ENCODE measurements at places on chromosomes 13 and 19.

DNA sequence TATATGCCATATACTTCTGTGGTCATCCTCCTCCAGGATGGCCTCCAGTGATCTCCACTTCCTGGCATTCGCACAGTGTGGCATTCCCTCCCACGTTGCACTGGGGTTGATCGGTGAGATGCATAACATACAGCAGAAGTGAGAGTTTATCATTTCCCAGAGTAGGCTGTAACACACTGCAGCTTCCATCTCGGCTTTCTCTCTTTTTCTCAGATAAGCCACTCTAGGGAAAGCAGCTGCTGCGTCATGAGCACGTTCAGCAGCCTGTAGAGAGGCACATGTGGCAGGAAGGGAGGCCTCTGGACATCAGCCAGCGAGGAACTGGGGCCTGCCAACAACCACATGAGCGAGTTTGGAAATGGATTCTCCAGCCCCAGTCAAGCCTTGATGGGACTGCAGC, 807.1 kb downstream of the DIAPH3 start:
- DNase-seq, result no peak

DNA sequence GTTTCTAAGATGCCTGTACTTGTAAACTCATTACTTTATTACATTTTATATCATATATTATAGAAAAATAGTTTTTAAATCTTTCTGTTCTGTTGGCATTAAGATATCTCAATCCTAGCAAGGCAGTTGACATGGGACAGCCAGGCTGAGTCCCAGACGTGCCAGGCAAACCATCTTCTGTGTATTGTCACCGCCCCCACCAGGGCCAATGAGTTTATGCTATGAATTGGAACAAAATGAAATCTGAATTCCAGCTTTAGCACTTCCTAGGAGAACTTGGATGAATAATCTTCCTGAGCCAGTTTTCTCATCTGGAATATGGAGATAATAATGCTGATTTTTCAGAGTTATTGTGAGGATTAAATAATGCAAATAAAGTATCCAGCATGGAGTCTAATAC, 79.9 kb upstream of the GSX1 start:
- no peak for DNase-seq

DNA sequence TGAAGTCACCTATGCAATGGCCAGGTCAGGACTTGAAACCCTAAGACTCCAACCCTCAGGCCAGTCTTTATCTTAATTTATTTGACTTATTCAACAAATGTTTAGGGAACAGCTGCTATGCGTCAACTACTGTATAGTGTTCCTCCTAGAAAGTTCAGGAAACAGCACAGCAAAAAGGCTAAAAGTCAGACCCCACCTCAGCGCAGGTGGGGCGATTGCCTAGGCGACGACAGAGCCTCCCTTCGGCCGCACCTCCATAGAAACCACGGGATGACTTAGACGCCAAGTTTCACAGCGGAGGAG, 502 bp downstream of the VRK3 start:
- no peak for DNase-seq

GRCh38 chr19:2186071-2186846, 22.5 kb downstream of the DOT1L start:
- no peak for DNase-seq

DNA sequence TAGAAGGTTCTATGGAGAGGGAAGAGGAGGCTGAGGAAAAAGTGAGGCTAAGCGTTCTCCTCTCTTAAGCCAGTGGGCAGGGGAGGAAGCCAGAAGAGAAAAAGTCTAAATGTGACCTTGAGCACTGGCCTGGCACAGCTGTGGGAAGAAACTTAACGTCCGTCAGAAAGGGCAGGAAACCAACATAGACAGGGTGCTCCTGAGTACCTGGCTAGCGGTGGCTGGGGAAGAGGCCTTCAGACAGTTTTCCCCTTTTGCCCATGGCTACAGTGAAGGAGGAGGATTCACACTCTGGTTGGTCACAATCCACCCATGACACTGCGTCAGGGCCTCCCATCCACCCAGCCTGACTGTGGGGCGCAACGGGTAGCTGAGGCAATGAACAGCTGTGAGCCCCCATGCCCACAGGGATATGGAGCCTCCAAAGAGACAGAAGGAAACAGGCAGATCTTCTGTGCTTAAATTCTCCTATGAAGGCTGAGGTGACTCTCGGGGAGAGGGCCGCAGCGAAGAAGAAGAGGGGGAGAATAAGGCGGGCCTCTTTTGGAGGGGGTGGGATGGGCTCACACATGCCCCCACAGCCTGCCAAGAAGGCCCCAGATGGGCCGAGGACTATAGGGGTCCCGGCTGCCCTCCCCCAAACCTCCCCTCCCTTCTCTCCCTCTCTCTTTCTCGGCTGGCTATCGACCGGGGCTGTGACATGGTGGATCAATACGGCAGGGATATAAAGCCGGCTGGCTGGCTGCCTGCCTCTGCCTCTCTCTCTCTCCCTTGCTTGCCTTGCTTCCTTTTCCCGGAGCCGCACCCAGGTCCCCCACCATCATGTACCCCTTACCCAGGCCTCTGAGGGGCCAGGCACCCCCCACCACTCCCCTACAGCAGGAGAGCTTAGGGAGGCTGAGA, 19.8 kb upstream of the POU2F2 start:
- no peak for DNase-seq

DNA sequence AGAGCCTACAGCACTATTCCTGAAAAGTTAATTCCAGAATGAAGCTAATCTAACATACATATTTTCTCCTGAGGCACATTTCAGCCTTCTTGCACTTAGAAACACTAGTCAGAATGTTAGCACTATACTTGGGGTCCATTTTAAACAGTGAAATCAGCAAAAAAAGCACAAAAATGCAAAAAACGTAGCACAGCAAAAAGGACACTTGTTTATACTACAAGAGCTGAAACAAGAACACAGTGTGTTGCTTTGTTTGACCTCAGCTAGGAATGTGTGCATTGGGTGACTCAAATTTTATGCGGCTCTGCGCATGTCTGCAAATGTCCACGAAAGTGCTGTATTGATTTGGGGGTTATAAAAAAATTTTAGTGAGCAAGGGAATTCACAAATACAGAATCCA, 226.2 kb downstream of the KCNRG start:
- DNase-seq, result no peak

GRCh38 chr13:59103004-59103768, 1060.5 kb downstream of the DIAPH3 start:
- no peak for DNase-seq

GRCh38 chr13:89923736-89924135, 1423.8 kb upstream of the MIR17HG start:
- no peak for DNase-seq

- DNase-seq, result no peak
These were observed 15.5 kb upstream of the ZNF835 start for GRCh38 chr19:56687031-56687430.

DNA sequence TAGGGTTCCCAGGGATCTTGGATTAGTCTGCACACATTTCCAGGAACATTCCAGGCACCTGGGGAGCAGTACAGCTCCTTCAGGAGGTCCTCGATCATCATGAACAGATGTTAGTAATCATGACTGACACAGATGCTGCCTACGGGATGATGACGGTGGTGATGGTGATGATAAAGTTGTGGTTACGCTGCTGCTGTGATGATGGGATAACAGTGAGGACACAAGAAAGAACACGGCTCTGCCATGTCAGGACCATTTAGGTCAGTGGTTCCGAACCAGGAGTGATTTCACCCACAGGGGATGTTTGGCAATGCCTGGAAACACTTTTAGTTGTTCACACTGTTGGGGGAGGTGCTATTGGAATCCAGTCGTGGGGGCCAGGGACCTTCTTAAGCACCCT, 1193.0 kb downstream of the UQCRFS1 start:
- DNase-seq, result no peak

- DNase-seq, result no peak
These were observed 3.5 kb downstream of the USP12 start for GRCh38 chr13:27168086-27168485.

- no peak for DNase-seq
These were observed 33.8 kb upstream of the VWA8 start for GRCh38 chr13:41994696-41995095.

- DNase-seq, result no peak
These were observed 56.9 kb upstream of the KCTD4 start for GRCh38 chr13:45257638-45258333.

- no peak for DNase-seq
These were observed 15.4 kb upstream of the MATK start for GRCh38 chr19:3801412-3802096.

DNA sequence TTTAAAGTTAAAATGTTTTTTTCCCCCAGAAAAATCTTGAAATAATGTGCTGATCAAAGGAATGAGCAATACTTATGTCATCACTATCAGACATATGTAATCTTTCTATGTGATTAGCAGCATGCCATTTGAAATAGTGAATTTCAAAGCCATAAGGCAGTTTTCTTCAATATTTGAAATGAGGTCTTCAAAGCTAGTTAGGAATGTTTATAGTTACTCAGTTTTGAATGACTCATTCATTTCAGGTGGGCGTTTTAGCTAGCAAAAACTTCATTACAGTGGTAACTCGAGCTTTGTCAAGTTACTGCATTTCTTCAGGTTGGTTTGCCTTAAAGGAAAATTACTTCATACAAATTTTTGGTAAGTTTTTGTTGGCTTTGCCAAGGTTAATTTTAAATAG, 102.1 kb downstream of the ATP8A2 start:
- no peak for DNase-seq

DNA sequence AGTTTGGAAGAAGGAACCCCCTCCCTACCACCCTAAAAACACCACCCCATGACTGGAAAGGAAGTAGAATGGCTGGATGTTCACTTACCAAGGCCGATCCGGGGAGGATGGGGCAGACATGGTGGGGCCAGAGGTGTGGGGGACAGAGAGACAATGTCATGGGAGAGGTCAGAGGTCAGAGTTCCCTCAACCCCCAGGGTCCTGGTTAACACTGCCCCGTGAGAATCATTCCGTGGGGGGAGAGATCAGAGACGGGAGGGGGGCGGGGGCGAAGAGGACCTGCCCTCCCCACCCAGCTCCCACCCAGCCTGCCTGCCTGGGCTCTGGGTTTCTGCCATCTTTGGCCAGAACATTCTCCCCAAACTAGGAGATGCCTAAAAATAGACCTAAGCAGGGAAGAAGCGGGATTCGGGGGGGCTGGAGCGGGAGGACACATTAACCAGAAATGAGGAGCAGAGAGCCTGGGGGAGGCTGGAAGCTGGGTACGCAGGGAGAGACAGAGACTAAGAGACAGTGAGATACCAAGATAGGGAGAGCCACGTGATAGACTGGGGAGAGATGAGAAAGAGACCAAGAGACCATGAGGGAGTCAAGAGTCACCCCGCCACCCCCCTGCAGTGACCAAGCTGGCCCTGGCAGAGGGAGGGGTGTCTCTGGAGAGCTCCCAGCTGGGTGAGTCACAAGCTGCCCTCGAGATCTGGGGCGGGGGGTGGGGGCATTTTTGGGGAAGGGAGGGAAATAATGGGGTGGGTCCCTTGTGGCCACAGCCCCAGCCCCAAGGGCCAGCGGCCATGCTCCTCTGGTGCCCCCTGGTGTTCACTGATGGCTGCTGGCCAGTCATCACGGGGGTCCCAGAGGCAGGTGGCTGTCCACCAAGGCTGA, 6.1 kb upstream of the KANK2 start:
- DNase-seq, result no peak

- no peak for DNase-seq
These were observed 14.6 kb downstream of the CEACAM3 start for GRCh38 chr19:41811036-41811435.

GRCh38 chr13:110398564-110399507, 91.8 kb downstream of the COL4A2 start:
- no peak for DNase-seq

- no peak for DNase-seq
These were observed 36.7 kb upstream of the CD177 start for GRCh38 chr19:43316591-43317319.

DNA sequence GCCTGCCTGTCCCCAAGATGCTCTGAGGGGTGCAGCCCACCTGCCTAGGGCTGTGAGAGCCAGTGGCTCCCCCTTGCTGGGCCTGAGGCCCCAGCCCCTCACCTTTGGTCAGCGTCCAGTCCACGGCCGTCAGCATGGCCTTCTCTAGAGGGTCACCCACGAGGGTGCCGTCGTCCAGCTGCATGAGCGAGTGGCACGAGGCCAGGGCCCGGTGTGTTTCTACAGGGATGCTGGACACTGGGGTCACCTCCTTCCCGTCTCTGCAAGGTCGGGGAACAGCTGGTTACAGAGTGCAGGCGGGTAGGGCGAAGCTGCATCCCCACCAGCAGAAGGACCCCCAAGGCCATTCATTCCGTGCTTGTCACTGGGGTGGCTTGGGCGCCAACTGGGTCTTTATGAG, 9.0 kb downstream of the ATP13A1 start:
- no peak for DNase-seq

- DNase-seq, result no peak
These were observed 9.9 kb downstream of the SPACA6 start for GRCh38 chr19:51702825-51703574.

- no peak for DNase-seq
These were observed 126.9 kb downstream of the ITGBL1 start for GRCh38 chr13:101579281-101579802.

DNA sequence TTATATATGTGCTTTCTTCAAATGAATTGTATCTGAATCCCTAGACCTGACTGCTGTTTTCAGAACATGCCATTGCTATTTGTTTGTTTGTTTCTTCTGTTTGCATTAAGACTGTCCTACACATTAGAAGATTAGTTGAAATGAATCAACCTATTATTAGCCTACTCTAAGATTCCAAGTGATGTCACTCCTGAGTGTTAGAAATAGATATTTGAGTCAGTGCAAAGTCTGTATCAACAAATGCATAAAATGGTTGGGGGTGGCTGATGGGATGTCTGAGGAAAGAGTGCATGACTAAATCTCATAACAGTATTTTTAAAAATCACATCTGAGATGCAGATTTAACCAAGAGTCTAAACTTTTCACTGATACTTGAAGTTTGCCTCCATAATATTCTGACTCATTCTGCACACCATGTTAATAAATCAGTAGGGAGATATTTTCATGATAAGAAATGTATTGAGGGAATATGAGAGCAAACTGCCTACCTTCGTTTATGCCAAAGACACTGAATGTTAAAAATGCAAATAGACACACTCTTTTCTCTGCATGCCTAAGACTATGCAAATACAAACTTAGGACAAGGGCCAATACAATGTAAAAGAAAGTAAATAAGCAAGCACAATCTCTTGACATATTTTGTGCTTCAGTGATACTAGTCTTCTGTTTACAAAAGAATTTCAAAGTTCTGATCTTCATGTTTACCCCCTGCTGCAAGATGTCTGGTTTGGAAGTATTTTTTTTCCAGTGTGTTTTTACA, 253.3 kb downstream of the LIG4 start:
- no peak for DNase-seq

GRCh38 chr13:32080328-32080744, 48.8 kb downstream of the FRY start:
- no peak for DNase-seq

- no peak for DNase-seq
These were observed at the start of gene CLIP3 for GRCh38 chr19:36032251-36033104. CLIP3 (minus strand) TSS chr19:36032873; CDS start chr19:36032357, 516 bp downstream.

Measured in right renal cortex interstitium (tissue), 3 donors.